ENCODE measurements at places on chromosomes 1 and 21.

GRCh38 chr1:205183676-205184335 lies 27.7 kb downstream of the DSTYK start:
- DNase-seq: no peak

DNA sequence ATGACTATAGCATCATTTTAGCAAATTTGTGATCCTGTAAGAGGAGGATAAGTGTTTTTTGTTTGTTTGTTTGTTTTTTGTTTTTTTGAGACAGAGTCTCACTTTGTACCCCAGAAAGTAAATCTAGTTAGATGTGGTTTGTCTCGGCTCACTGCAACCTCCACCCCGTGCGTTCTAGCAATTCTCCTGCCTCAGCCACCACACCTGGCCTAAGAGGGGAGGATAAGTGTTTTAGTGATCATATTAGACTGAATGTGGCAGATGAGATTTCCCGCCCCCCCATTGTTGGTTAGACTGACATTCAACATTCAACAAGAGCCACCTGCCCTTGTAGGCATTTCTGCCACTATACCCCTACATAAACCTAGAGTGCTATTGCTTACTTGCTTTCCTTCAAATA lies 98.5 kb downstream of the OSBPL9 start:
- DNase-seq: no peak

DNA sequence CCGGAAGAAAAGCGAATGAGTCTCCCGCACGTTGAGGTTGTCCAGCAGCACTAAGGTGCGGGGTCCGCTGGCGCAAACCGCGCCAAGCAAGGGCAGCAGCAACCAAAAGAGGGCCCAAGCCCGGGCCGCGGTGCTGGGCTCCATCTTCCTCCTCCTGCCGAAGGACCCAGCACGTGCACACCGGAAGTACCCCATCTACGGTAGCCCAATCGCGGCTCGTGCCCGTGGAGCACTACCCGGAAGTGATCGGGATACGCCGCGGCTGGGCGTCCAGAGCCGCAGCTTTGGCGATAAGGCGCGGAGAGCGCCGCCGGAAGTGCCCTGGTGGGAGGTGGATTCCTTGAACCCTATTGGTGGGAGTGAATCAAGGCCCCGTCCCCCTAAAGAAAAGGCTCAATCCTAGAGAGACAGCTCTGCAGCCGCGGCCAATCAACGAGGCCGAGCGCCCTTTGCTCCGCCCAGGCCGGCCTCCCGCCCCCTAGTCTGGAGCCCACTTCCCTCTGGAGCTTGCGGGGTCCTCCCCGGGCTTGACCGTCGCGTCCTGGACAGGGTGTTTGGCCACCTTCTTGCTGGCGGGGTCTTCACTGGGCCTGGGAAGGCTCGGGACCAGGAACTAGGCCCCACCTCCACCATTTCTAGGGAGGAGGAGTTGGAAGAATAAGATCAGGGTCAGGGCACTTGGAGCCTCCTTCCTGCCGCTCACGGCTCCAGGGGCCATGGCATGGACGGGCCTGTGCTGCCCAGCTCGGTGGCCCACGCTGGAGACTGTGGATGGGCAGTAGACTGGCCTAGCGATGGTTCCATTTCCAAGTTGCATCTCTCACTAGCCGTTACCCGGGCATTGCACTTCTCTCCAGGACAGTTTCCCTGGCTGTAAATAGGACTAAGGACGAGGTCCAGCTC lies at the start of gene DDOST:
TSS of gene DDOST (minus strand) at position 163 of the 903 bp plus-strand sequence. CDS start at position 144, 19 bp downstream.
- DNase-seq: peak; percentile 84

- DNase-seq: no peak
Measured at GRCh38 chr1:119364640-119365039, 3.9 kb upstream of the HAO2 start.

DNA sequence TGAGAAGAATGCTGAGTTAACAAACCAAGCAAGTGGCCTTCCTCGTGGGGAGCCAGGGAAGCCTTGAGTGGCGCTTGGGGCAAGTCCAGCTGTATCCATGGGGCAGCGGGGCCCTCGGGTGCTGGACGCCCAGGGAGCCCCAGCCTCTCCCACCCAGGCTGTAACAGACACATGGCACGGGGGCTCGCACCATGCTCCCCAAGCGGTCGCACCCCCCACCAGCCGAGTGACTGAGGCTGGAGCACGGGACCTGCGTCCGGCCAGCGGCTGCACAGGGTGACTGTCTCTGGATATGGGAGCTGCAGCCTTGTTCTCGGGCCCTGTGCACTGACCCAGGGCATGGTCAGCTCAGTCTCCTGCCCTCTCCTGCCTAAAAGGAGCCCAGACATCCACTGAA lies 53.9 kb upstream of the ACTRT2 start:
- DNase-seq: no peak

GRCh38 chr1:109895720-109896504 lies 14.7 kb upstream of the CSF1 start:
- no peak for DNase-seq

DNA sequence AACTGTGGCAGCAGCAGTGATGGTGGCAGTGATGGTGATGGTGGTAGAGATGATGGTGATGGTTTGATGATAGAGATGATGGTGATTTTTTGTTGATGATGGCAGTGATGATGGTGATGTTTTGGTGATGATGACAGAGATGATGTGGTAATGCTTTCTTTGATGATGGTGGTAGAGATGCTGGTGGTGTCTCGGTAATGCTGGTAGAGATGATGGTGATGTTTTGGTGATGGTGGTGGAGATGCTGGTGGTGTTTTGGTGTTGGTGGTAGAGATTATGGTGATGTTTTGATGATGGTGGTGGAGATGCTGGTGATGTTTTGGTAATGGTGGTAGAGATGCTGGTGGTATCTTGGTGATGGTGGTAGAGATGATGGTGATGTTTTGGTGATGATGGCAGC lies 131.6 kb downstream of the NAV1 start:
- no peak for DNase-seq

GRCh38 chr1:201916649-201917249 lies 28.1 kb downstream of the SHISA4 start:
- no peak for DNase-seq

DNA sequence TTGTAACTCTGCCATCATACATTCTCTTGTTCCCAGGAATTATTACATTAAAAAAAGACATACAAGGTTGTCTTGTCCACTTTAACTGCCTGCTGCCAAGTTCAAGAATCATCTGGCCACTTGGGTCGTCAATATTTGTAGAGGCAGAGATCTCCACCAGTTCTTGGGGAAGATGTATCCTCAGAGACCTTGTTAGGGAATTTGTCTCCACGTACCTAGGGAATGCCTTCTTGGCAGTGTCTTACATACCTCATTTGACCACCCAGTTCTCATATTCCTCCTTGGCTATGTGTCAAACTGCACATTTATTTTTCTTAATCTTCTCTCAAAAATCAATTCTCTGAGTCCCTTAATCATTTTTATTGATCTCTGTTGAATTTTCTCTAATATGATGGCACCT lies 266.0 kb downstream of the SPATA17 start:
- DNase-seq: no peak

DNA sequence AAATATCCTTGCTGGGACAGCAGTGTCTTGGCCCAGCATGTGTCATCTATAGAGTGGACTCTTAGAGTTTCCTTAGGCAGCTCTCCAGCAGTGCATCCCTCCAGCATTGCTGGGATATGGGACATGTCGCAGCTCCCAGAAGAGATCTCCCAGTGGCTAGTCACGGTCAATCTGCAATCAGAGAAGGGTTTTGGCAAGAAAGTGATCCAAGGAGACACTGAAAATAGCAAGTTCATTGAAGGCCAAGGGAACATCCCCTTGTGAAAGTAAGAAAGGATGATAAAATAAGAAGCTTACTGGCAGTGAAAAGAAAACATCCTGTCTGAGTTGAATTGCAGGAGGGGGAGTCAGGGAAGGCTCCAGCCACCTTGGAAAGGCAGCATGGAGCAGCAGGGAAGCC lies 19.3 kb upstream of the NPL start:
- DNase-seq: no peak

DNA sequence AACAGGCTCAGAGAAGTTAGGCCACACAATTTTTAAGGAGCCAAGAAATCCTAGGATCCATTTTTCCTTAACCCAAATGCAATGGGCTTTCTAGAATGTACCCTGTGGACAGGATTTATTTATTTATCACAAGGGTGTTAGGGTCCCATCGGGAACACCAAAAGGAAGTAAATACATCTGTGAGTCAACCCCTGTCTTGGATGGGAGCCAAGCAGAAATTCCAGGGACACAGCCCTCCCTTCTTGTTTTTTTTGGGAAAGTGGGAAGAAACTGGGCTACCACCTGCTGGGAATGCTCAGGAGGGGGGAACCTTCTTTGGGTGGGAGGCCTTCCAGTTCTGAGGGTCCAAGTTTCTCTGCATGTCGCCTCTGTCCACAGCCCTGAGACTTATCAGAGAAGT lies 1.3 kb downstream of the CRNN start:
- DNase-seq: no peak

DNA sequence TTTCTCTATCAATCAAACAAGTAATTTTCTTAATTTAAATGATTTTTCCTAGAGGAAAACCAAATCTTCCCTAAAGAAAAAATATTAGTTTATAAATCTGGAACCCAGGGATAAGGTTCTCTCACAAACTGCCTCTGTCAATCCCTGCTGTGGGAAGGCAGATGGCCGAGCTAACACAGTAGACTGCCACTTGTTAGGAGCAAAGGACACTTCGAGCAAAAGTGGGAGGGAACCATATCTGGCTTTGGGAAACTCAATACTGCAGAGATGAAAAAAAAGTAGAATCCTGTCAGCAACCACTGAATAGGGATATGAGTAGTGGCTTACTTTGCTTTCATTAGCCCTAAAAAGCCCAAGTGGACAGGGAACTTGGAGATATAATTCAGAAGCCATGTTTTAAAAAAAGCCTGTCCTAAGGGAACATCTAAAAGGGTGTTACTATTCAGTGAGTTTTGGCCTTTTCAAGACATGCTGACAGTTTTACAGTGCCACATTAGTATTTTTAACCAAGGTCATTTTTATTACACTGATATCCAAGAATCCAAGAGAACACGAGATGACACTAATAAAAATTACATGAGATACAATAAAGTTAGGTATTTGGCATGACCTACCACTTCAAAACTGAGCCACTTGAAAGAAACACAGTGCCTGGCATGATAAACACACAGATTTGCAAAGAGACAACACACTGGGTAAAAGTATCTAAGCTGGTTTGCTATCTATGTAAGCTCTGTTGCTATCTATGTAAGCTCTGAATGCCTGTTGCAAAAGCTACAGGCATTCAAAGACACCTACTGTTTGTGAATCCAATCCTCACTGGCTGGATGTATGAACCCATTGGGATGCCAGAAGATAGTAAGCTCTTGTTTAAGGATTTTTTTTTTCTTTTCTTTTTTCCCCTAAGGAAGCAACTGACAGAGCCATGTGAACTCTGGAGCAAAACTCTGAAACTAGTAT lies 21.4 kb downstream of the TEX38 start:
- no peak for DNase-seq

All from stimulated activated CD8-positive, alpha-beta memory T cell treated with anti-CD3 and anti-CD28 coated beads, Interleukin-7, amount 100 ng/mL, for 1 hour (primary cell).